ENCODE measurements at places on chromosomes 3 and 15. TPM values are rescaled to one million over a fixed set of nuclear protein-coding genes. Genes with fewer than 3 reads are reported as not detected.

GRCh38 chr15:43912208-43912607 is 85.4 kb downstream of the WDR76 start:
- H3K27me3 ChIP-seq, result no peaks in the 10 kb centered on the region
- H3K4me1 ChIP-seq, result no peaks in the 10 kb centered on the region
- no peak overlapping the region for H3K4me3 ChIP-seq
- no peak for DNase-seq

DNA sequence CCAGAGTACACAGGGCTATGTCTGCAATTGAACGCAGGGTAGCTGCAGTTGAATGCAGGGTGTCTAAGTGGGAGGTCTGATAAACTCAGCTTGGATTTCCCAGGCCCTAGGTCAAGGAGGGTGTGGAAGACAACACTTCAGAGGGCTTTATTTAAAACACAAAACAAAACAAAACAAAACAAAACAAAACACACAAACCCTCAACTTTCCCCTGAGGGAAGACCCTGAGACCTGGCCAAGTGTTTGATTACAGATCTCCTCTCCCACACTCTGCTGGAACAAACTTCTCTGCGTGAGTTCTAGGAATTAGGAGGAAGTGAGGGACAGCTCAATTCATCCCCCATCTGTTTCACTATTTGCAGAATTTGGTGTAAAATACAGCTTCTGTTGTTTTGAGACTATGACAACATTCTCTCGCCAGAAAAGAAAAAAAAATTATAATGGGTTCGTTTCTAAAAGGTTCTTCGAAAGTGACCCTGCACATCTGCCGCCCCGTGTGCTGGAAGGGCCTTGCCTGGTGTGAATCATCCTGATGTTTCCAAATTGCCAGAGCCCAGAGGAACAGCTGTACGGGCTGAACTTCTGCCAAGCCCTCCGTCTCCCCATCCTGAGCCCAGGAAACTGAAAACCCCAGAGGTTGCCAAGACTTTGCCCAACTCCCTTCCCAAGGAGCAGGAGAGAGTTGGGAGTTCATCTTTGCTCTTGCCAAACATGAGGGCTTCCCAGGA is 73.3 kb upstream of the RAD18 start:
- no peaks in the 10 kb centered on the region for H3K36me3 ChIP-seq
- no peak overlapping the region for H3K4me3 ChIP-seq
- no peaks in the 10 kb centered on the region for H3K4me1 ChIP-seq
- DNase-seq, result no peak
- H3K27me3 ChIP-seq, result no peaks in the 10 kb centered on the region

GRCh38 chr3:25603703-25604102 is 61.0 kb downstream of the TOP2B start:
- H3K4me1 ChIP-seq, result peaks cover 35% of the 10 kb centered on the region
- no peak overlapping the region for H3K4me3 ChIP-seq
- no peak for DNase-seq
- no peaks in the 10 kb centered on the region for H3K27me3 ChIP-seq
- peak overlapping the region; percentile 43 for H3K27ac ChIP-seq

DNA sequence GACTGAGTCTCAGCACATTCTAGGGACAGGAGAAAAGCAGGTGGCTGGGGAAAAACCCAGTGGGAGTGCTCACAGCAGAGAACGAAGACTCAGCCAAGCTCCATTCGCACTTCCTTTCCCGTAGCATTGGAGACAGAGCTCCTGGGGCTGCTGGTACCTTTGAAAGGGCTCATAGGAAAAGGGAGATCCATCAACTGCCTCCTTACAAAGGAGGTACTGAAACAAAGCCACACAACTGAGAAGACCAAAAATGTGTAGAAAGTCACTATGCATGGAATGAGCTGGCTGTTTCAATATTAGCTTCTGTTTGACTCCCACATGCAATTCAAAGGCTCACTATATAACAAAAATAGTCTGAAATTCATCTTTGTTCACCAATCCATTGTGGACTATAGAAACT is 16.9 kb downstream of the STIMATE start:
- peaks cover 3% of the 10 kb centered on the region for H3K27me3 ChIP-seq
- H3K27ac ChIP-seq, result no peak overlapping the region
- H3K4me1 ChIP-seq, result peaks cover 13% of the 10 kb centered on the region
- no peak overlapping the region for H3K4me3 ChIP-seq

GRCh38 chr3:14842277-14842676 is 23.5 kb downstream of the FGD5 start:
- no peaks in the 10 kb centered on the region for H3K36me3 ChIP-seq
- H3K27ac ChIP-seq, result no peak overlapping the region
- no peaks in the 10 kb centered on the region for H3K4me1 ChIP-seq
- H3K4me3 ChIP-seq, result no peak overlapping the region

DNA sequence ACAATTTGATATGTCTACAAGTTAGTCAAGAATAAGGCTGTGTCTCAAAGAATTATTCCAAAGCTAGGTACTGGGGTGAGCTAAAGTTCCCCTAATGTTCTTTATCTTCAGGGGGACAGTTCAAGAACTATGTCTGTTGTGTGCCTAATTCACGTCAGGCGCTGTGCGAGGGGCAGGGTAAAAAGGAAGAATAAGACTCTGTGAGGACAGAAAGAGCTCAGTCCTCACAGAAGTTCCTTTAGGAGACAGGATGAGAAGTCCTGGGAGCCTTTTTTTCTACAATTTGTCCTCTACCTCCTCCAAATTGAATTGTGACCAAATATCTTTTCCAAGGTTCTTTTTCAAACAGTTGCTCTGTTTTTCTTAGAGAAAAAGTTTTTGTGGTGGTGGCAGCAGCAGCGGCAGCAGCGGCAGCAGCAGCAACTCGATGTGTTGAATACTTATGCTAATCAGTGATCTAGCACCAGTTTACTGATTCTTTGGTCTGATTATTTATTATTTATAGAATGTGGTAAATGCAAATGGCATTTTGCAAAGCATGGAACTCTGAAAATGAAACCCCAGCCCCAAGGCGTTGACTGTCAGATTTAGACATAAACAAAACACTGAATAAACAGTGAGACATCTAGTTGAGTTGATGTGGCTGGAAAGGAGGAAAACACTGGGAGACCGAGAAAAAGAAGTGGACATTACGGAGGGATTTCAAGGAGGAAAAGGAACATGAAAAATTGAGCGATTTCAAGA is 88.6 kb downstream of the GTPBP8 start:
- H3K4me3 ChIP-seq, result no peak overlapping the region
- no peak overlapping the region for H3K27ac ChIP-seq
- H3K27me3 ChIP-seq, result peaks cover 1% of the 10 kb centered on the region
- H3K36me3 ChIP-seq, result peaks cover 6% of the 10 kb centered on the region
- no peaks in the 10 kb centered on the region for H3K4me1 ChIP-seq

DNA sequence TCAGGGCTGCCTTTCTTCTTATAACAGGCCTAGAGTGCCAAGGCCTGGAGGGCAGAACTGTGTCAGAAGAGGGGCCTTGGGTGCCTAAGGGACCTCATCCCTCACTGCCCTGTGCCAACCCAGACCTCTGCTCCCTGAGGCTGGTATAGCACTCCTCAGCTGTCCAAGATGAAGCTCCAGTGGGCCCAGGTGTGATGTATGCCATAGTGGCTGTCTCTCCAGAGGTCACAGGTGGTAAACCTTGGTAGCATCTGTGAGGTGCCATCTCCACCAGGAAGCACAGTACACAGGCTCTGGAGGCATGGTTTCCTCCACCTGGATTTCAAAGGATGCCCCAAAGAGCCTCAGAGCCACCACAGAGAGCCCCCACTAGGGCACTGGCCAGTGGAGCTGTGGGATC is 12.3 kb upstream of the KLHL40 start:
- peaks cover 3% of the 10 kb centered on the region for H3K27me3 ChIP-seq
- H3K4me3 ChIP-seq, result no peak overlapping the region
- no peak for DNase-seq
- H3K4me1 ChIP-seq, result no peaks in the 10 kb centered on the region
- no peak overlapping the region for H3K27ac ChIP-seq
- H3K36me3 ChIP-seq, result no peaks in the 10 kb centered on the region

- no peak overlapping the region for H3K4me3 ChIP-seq
- no peak overlapping the region for H3K27ac ChIP-seq
- peaks cover 1% of the 10 kb centered on the region for H3K27me3 ChIP-seq
- no peaks in the 10 kb centered on the region for H3K36me3 ChIP-seq
- H3K4me1 ChIP-seq, result no peaks in the 10 kb centered on the region
- no peak for DNase-seq
Observed at GRCh38 chr3:8727605-8728512, 5.7 kb upstream of the CAV3 start.

DNA sequence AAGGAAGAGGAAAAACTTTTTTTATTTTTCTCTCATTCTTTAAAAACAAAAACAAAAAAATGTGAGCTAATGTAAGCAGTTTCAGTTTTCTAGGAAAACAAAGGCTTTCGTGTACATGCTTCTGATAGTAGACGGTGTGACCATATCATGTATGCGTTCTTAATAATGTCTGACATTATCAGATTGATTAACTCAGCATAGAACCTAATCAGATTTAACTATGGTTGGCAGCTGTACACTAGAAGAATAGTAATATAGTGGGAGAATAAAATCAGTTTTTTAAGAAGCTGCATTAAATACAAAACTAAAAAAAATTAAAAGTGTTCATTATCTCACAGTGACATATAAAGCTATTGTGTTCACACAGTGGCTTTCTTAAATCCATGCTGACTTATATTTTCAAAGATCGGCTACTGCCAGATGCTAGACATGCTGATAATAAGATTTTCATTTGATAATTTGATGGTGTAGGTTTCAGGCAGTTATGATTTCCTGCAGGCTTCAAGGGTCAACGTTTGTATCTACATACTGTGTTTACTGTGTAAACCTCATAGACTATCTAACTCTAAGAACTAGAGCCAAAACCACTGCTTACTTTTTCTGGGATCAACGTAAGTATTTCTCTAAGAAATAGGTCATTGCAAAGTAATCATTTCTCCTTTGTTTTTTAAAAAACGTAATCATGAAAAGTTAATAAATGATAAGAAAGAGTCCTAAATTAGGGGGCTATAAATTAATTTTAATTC is 74.0 kb downstream of the UBE2E2 start:
- H3K4me1 ChIP-seq, result no peaks in the 10 kb centered on the region
- no peak overlapping the region for H3K27ac ChIP-seq
- no peak overlapping the region for H3K4me3 ChIP-seq
- DNase-seq, result no peak
- no peaks in the 10 kb centered on the region for H3K36me3 ChIP-seq
- H3K27me3 ChIP-seq, result no peaks in the 10 kb centered on the region

DNA sequence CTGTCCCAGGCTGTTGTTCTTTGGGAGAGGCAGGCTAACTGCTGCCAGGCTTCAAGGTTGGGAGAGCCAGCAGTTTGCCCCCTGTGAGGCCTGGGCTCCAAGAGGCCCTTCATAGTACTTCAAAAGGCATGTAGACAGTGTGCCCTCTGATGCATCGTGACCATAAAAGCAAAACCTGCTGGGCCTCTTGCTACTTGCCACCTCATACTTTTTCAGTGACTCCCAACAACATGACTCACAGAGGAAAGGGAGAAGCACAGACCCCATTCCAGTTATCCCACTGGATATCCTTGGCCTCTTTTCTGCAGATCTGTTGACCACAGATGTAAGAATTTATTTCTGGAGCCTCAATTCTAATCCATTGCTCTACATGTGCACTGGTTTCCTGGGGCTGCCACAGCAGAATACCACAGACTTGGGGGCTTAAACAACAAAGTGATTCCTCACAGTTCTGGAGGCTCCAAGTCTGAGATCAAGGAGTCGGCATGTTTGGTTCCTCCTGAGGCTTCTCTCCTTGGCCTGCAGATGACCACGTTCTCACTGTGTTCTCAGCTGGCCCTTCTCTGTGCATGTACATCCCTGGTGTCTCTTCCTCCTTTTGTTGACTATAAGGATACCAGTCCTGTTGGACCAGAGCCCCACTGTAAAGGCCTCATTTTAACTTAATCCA is 8.9 kb upstream of the NSMCE3 start:
- no peak overlapping the region for H3K27ac ChIP-seq
- DNase-seq, result no peak
- no peaks in the 10 kb centered on the region for H3K4me1 ChIP-seq
- H3K36me3 ChIP-seq, result no peaks in the 10 kb centered on the region
- H3K27me3 ChIP-seq, result peaks cover 4% of the 10 kb centered on the region

- no peaks in the 10 kb centered on the region for H3K27me3 ChIP-seq
- no peaks in the 10 kb centered on the region for H3K36me3 ChIP-seq
- DNase-seq, result no peak
- no peak overlapping the region for H3K4me3 ChIP-seq
Observed at GRCh38 chr3:123424321-123424998, 24.4 kb downstream of the ADCY5 start.

DNA sequence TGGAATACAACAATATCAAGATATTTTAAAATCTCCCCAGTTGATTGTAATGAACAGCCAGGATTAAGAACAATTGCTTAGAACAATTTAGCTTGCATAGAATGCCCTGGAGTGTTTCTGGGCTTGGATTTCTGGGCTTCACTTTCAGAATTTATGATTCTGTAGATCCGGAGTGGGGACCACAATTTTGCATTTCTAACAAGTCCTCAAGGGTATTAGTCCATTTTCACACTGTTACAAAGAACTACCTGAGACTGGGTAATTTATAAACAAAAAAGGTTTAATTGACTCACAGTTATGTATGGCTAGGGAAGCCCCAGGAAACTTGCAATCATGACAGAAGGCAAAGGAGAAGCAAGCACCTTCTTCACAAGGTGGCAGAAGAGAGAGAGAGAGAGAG is 54.3 kb upstream of the MYRIP start:
- no peak overlapping the region for H3K4me3 ChIP-seq
- no peak for DNase-seq
- H3K36me3 ChIP-seq, result no peaks in the 10 kb centered on the region

DNA sequence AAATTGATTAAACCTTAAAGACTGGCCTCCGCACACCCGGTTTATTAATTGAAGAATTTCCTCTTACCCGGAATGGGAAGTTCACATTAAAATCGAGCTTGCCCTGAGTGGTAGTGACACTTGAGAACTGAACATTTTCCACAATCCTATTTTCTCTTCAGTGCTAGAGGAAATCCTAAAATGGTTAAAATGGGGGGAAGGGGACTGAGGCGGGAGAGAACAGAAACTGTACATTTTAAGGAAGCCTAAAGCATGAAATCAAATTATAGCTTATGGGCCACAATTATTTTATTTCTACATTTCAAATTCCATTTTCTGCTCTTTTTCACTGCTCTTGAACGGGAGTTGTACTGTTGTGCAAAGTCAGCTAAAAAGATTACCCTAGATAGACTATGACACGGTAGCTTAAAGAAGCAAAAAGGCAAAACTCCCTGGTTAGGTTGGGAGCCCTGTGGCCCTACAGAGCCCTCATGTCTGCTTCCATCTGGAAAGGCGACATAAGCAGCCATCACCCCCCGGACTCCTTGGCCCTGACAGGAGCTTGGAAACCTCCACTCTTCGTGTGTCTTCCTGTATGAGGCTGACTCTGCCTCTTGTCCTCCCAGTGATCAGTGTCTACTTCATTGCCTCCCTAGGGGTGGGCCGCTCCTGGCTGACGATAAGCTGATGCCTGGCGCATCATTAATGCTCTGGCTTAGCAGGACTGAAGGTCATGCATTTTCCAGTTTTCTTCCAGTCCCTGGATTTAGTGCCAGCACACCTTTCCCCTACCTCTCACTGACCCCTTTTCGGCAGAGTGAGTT is 79.3 kb downstream of the EEFSEC start:
- no peaks in the 10 kb centered on the region for H3K36me3 ChIP-seq
- no peak overlapping the region for H3K27ac ChIP-seq
- H3K27me3 ChIP-seq, result no peaks in the 10 kb centered on the region
- DNase-seq, result no peak
- H3K4me3 ChIP-seq, result no peak overlapping the region

The PLSCR4 gene
- not detected for polyA plus RNA-seq

The IL5RA gene
- polyA plus RNA-seq, result not detected

The GOLGA8K gene
- polyA plus RNA-seq, result not detected

The SEMA3B gene
- polyA plus RNA-seq, result not detected
